Hematopoietic multipotent progenitor cell treated with erythropoietin and hydrocortisone succinate and interleukin-3 and kit ligand, for 4 days (in vitro differentiated cells): ENCODE measurements at places on chromosomes 2 and 18.

DNA sequence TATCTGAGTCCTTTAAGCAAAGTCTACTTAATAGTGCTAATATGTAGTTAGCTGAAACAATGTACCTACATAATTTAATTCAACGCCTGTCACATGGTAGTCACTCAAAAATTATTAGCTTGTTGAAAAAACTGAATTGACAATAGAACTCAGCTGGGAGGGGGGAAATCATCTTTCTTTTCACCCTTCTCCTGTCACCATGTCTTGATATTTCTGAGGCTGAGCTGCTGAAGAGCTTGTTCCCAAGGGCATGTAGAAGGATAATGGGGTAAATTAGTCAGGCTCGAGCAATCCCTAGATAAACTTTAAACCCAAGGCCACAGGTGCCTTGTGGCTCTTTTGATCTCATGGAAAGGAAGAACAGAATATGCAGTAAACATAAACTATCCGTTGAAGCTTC, 339.6 kb upstream of the LRATD1 start:
- no peak for DNase-seq

DNA sequence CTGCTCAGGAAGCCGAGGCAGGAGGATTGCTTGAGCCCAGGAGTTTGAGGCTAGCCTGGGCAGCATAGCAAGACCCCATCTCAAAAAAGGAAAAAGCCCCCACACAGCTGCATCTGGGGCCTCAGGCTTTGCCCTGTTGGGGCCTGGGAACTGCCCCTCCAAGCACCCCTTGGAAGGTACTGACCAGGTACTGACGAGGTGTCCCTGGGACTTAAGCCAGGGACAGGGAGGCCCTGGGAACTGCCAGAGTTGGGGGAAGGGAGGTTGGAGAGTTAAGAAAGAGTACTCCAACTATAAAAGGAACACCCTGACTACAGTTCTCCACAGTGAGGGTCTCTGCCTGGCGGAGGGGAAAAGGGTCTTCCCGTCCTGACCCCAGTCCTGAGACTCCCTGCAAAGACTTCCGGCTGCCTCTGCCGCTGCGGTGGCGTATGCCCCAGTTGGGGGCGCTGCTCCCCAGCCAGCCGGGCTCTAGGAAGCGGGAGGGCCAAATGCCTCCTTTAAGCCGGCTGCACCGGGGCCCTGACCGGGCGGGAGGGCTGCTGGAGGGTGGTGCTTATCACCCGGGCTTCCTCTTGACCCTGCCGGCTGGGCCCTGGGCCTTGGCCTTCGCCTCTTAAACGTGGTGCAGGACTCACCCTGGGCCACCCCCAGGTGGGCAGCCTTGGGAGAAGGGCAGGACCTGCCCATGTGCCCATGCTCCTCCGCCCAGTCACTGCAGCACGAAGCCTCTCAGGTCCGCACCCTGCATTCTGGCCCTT, 12.8 kb downstream of the SLC30A3 start:
- DNase-seq: peak; percentile 88

GRCh38 chr2:172472446-172473033, 45.2 kb downstream of the ITGA6 start:
- DNase-seq: no peak

DNA sequence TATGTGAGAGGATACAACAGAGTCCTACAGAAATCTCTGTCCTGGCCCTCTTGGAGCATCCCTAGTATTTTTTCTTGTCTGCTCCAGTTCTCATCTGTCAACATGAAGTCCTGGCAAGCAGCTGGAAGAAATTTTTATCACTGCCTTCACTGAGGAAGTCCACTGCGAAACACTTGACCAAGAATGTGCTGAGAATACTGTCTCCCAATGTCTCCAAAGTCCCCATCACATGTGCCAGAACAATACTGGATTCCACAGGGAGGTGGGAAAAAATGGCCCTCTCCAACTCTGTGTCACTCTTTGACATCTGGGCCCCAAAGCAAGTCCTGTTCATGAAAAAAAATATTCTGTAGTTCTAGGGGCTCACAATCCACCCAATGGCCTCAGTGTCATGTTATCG, 32.8 kb upstream of the PGAP1 start:
- DNase-seq: no peak

DNA sequence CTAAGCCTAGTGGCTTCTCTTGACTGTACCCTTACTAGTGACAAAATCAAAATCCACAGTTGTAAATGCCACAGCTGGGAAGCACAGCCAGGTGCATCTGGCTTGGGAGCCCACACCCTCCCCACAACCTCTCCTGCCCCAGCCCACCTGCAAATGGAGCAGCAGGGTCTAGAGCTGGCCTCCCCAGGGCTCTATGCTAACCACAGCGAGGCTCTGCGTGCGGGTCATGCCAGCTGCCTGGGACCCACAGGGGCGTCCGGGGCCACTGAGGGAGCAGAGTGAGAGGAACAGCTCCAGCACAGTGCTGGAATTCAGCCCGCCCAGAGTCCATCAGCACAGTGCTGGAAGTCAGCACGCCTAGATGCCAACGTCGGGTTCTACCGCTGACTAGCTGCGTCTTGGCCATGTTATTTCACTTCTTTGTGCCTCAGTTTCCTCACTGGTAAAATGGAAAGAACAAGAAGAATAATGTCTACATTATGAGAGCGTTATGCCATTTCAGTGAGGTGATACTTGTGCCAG, 109.1 kb upstream of the ID2 start:
- DNase-seq: no peak

GRCh38 chr2:112033600-112033999, 21.5 kb upstream of the TMEM87B start:
- no peak for DNase-seq

DNA sequence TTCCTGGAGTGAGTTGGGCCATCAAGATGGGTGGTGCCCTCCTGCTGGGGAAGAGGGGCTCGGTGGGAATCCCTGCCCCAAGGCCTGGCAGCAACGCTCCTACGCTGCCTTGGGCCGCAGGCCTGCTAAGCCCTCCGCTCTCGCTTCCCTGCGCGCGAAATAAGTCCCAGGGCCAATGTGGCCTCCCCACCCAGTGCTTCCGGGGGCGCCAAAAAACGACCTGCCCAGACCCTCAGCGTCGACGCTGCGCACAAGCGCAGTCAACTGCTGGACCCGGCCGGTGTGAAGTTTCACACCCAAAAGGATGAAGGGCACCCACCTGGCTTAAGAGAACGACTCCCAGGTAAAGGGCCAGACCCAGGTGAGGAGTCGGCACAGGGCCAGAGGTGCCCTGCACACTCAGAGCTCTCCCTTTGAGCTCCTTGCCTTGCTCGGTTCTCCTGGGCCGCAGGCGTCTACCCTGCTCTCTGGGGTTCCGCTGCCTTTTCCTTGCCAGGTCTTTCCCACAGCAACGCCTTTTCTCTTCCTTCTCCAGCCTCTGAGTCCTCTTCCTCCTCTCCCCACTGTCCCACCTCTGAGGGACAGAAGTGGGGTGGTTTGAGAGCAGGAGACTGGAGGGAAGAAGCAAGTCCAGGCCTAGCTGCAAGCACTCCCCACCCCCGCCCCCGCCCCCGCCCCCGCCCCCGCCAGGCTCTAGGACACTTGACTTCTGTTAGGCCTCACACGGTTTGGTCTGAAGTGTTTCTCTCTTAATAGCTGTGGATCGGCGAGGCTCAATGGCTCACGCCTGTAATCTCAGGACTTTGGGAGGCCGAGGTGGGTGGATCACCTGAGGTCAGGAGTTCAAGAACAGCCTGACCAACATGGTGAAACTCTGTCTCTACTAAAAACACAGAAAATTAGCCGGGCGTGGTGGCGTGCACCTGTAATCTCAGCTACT, at the start of gene DNAJC5G:
TSS of gene DNAJC5G (plus strand) at position 223 of the 940 bp plus-strand sequence. CDS start 1,296 bp downstream, outside the sequence.
- DNase-seq: no peak

DNA sequence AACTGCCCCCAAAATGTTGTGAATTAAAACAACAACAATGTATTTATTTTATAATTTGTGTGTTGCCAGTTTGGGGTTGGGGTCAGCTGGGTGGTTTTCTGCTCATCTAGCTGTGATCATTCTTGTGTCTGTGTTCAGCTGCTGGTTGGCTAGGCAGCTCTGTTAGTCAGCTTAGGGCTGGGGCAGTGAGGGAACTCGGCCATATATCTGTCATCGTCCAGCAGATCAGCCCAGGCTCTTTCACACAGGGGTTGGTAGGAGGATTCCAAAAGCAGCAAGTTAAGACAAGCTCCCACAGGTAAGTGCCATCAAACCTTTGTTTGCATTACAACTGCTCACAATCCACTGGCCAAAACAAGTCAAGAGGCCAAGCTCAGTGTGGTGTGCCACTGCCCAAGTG, 121.5 kb downstream of the LPIN1 start:
- DNase-seq: no peak

GRCh38 chr2:20077411-20077940, 26.0 kb upstream of the LAPTM4A start:
- DNase-seq: no peak

GRCh38 chr18:80175451-80176204, 66.6 kb downstream of the ADNP2 start:
- peak; percentile 22 for DNase-seq
